ENCODE measurements at places on chromosomes 4 and X.

- DNase-seq: no peak
Observed at GRCh38 chr4:8402181-8402597, 38.3 kb downstream of the ACOX3 start.

DNA sequence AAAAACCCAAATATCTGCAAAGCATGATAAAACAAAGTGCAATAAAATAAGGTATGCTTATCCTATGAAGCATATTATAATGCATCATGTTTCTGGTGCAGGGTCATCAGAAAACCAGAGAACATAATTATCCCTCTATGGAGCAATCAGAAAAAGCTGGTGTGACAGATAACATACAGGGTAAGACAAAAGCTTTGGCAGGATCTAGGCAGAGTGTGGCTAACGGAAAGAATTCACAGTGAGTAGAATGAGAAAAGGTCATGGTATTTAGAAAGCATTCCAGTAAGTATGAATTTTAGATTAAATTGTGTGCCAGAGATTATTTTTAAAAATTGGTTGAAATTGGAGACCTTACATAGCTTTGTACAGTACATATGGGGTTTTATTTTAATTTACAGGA, 29.0 kb upstream of the UGT2B4 start:
- no peak for DNase-seq

- DNase-seq: no peak
Observed at GRCh38 chr4:68951806-68952585, 392 bp upstream of the UGT2A3 start.

- DNase-seq: no peak
Observed at GRCh38 chr4:167222099-167222498, 12.2 kb downstream of the SPOCK3 start.

Measured in retinal pigment epithelial cell (primary cell).